ENCODE measurements at places on chromosomes 6 and 20.

- no peak for DNase-seq
Measured at GRCh38 chr20:31991339-31991705, 18.9 kb upstream of the CCM2L start.

GRCh38 chr20:32484225-32484957, 100.7 kb downstream of the NOL4L start:
- DNase-seq = no peak

- DNase-seq = no peak
Measured at GRCh38 chr6:20364327-20364726, 37.4 kb upstream of the E2F3 start.

GRCh38 chr6:71420693-71421328, 132.2 kb downstream of the OGFRL1 start:
- peak; percentile 94 for DNase-seq

DNA sequence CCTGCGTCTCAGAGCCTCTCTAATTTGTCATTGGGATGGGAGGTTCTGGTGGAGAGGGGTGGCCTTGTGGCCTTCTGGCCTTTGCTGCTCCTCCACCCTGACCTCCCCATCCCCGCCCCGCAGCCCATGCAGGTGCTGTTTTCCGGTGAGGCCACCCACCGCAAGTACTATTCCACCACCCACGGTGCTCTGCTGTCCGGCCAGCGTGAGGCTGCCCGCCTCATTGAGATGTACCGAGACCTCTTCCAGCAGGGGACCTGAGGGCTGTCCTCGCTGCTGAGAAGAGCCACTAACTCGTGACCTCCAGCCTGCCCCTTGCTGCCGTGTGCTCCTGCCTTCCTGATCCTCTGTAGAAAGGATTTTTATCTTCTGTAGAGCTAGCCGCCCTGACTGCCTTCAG, 171.8 kb upstream of the RNF24 start:
- no peak for DNase-seq

Measured in fibroblast of skin of right biceps (primary cell).